Adipose tissue (tissue), 3 donors: ENCODE measurements at places on chromosomes 13 and 19. TPM values are rescaled to one million over a fixed set of nuclear protein-coding genes. Genes with fewer than 3 reads are reported as not detected.

ZNF628 gene
- polyA plus RNA-seq: 1.9 TPM

ICAM3 gene
- 19.6 TPM for polyA plus RNA-seq

TINCR gene
- polyA plus RNA-seq: 0.23 TPM

FPR1 gene
- 27.8 TPM for polyA plus RNA-seq

IGFL3 gene
- not detected for polyA plus RNA-seq

LRG1 gene
- polyA plus RNA-seq: 13.4 TPM

ZNF550 gene
- 3.2 TPM for polyA plus RNA-seq

RAVER1 gene
- polyA plus RNA-seq: 15.5 TPM

UCHL3 gene
- 24.4 TPM for polyA plus RNA-seq

SHANK1 gene
- polyA plus RNA-seq: 0.02 TPM

TEX30 gene
- 3.1 TPM for polyA plus RNA-seq

PINLYP gene
- 9.6 TPM for polyA plus RNA-seq

TSHZ3 gene
- polyA plus RNA-seq: 0.99 TPM

CGB3 gene
- polyA plus RNA-seq: not detected

RASIP1 gene
- 58.3 TPM for polyA plus RNA-seq

MIA gene
- polyA plus RNA-seq: 0.61 TPM

URAD gene
- polyA plus RNA-seq: 0.30 TPM
